ENCODE measurements at places on chromosomes 13 and 19.

DNA sequence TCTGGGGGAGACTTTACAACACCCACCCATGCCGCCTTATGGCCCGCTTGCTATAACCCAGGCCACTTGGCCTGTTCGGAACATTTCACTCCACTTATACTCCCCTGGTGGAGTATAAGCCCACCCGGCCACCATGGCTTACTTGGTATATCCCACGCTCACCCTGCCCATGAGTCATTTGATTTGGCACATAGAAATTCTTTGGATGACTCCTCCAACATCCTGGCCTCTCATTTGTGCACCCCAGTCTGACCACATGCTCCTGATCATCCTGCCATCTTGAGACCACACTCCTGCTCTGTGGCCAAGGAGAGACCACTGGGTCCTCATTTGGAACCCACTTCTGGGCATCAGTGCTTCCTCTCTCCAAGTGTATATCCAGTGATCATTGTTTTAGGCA lies 5.2 kb downstream of the SPACA6 start:
- no peak for DNase-seq

GRCh38 chr19:19552798-19553197 lies 14.7 kb downstream of the CILP2 start:
- no peak for DNase-seq

DNA sequence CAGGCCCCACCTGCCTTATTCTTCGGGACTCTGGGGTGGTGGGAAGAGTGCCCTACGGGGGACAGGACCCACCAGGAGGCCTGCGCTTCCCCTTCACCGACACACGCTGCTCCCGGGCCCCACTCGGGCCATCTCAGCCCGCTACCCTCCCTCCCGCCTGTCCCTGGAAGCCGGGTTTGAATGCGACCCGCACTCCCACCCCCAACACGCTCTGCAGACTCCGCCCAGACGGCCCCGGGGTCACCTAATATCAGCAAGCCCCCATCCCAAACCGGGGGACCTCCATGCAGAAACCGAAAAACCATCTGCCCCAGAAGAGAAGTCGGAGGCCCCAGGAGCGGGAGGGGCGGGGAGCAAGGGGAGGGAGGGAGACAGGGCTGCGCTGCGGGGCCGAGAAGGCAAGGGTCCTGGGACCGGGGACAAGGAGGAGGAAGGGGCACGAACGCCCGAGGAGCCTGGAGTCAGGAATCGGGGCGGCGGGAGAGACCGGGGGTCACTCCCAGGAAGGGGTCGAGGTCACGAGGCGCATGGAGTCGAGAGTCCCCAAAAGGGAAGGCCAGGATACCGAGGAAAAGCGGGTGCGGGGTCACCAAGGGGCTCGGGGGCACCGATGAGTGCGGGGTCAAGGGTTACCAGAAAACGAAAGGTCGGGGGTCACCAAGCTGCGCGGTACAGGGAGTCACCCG lies 766 bp downstream of the SBNO2 start:
- DNase-seq, result no peak

DNA sequence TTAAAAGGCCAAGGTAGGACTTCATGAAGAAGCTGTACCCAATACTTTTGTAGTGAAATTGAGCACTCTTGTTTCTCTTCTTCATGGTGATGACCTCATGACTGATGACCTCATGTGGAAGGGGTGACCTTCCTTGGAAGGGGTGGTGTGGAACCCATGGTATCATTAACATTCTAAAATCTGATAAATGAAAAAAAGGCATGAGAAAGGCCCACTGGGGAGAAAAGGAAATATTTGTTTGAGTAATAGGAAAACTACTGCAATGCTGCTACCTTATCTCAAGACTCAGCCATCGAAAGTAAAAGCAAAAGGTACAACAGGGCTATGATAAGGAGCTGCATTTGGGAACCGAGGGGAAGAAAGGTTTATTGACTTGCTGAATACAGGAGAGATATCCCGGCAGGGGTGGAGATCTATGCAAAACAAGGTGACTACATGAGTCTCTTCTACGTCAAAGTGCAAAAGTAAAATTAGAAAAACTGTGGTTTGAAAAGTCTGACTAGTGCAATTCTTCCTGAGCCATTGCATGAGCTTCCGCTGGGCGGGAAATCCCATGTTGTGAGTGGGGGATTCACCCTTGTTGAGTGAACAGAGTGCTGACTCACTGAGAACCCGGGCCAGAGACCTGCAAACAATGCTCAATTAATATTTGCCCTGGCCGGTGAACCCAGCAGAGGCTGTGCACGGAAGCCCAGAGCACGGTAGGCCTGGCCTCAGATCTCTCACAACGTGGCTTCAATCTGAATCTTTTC lies 138.9 kb upstream of the RFC3 start:
- peak; percentile 32 for DNase-seq

GRCh38 chr19:12278713-12279112 lies 16.0 kb downstream of the ZNF44 start:
- no peak for DNase-seq

GRCh38 chr13:100245104-100245503 lies 156.2 kb downstream of the PCCA start:
- no peak for DNase-seq

DNA sequence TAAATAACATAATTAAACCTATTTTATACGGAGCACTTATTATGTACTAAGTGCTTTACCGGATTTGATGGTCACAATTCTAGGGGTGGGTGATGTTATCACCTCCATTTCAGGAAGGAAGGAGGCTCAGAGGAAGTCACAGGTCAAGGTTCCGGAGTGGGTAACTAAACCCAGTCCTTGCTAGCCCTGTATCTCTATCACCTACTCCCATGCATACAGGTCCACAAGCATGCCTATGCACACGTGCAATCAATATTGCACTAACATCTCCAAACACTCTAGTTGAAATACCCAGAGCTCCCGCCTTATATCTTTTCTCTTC lies 17.8 kb upstream of the FOSB start:
- DNase-seq, result peak; percentile 45

GRCh38 chr19:51091126-51091525 lies 8.4 kb upstream of the KLK14 start:
- DNase-seq, result no peak

GRCh38 chr13:99766641-99767045 lies 204.9 kb downstream of the ZIC5 start:
- DNase-seq, result no peak

- no peak for DNase-seq
Observed at GRCh38 chr19:33668968-33669367, 47.2 kb downstream of the CHST8 start.

Measured in effector memory CD4-positive, alpha-beta T cell (primary cell).